A549 treated with RU486 at 1 μM for 4 hours (cell line): ENCODE measurements at places on chromosomes 2 and 18. TPM values are rescaled to one million over a fixed set of nuclear protein-coding genes. Genes with fewer than 3 reads are reported as not detected.

MAL gene
- not detected in 5 replicates for total RNA-seq

SULT1C2 gene
- total RNA-seq: 0.29 to 0.83 TPM (median 0.59 TPM) in 5 replicates

SERPINB3 gene
- 0.09 to 0.21 TPM (median 0.14 TPM) in 3 of 5 replicates, not detected in the others for total RNA-seq

ZNF521 gene
- total RNA-seq: not detected in 5 replicates

DNAH6 gene
- 0.09 to 0.19 TPM (median 0.11 TPM) in 4 of 5 replicates, not detected in the other for total RNA-seq

LRPPRC gene
- total RNA-seq: 64.6 to 104 TPM (median 103 TPM) in 5 replicates

ROCK1 gene
- total RNA-seq: 9.6 to 21.7 TPM (median 18.6 TPM) in 5 replicates

SPHKAP gene
- total RNA-seq: not detected in 5 replicates

RAPGEF4 gene
- total RNA-seq: 0.11 to 0.23 TPM (median 0.12 TPM) in 5 replicates
